ENCODE measurements at places on chromosomes 16 and 17. TPM values are rescaled to one million over a fixed set of nuclear protein-coding genes. Genes with fewer than 3 reads are reported as not detected.
A peak's percentile ranks its signal among the peaks of the same experiment; 100 is the strongest.

DNA sequence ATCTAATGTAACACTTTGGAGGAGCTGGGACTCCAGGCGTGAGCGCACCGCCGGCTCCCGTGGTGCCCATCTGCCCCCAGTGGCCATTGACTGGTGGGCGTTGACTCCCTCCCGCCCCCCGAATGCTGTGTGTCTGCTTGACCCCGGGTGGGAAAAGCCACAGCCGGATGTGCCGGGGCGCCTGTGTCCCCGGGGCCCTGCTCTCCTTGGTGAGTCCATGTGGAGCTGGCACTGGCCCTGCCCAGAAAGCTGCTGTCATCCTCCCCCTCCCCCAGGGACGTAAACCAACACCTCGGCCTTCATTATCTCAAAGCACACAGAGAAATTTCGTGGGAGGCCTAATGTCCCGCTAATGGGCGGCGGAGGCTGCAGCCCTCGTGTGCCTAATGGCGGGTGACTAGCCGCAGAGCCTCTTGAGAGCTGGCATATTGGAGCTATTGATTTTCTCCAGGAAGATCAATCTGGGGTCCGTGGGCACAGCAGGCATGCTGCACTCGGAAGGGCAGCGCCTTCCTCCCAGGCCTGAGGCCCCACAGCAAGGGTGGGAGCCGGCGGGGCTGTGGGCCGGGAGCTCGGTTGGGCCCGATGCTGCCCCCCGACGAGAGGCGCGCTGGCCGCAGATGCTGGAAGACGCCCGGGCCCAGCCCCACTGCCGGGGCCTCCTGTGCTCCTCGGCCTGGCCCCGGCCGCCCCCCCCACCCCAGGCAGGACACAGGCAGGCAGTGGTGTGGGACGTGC, 4.0 kb upstream of the PERCC1 start:
- no peak for ATAC-seq

DNA sequence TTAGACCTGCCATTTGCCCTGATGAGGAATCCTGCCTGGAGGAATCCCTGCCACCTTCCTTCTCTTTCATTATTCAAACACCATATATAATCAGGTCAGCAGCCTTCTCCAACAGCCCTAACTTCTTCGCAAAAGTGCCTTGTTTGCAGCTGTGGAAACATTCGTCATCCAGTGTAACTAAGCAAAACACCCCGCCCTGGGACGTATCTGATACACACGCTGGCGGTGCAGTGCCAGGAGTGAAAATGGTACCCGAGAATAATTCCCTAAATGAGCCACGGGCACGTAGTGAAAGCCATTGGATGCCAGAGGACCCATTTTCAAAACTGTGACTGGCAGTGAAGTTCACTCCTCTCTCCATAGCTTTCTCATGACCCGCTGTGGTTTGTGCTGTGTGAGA, 73.7 kb downstream of the IRX3 start:
- ATAC-seq: no peak

DNA sequence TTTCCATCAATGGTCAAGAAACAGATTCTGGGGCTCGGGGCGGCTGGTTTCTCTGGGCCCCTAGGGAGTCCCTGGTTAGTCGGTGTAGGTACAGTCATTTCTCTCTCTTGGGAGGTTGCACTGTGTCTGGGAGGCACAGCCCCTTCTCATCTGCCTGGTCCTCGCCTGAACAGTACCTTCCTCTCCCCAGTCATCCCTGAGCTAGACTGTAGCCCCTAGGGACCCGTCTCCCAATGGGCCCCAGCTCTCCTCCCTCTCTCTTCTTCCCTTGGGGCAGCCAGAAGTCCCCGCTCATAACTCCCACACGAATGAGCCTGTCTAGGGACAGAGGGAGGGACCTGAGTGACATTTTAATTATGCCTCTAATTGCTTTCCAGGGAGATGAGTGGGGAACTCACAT, 20.2 kb upstream of the CPSF4L start:
- ATAC-seq: no peak

DNA sequence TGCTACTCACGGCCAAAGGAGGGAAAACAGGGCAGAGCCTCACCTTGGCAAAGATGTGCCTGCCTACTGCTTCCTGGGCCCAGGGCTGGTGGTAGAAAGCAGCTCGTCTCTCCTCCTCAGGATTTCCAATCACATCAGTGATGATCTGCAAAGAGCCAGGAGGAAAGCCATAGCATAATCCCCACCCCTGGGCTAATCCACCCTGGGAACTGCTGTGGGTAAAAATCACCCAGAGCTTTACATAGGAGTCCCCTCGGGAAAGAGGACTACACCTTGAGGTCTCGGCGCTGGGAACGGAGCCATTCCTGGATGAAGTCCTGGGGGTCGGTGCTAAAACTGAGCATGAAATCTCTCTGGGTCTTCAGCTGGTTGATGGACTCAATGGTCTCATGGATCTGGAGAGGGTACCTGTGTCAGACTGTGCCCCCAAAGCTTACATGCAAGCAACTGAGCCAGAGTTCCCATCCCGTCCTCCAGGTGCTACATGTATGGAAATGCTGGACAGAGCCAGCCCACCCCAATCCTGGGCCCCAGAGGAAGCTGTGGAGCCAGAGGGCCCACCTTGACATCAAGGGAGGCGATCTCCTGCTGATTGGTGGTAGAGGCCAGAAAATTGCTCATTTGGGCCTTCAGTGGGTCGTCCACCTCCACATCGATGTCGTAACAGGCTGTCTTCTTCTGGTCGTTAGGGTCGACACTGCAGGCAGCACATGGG, 5.7 kb upstream of the FTSJ3 start:
- no peak for ATAC-seq

- ATAC-seq: no peak
These were observed 304.7 kb downstream of the XYLT1 start for GRCh38 chr16:17166095-17166494.

DNA sequence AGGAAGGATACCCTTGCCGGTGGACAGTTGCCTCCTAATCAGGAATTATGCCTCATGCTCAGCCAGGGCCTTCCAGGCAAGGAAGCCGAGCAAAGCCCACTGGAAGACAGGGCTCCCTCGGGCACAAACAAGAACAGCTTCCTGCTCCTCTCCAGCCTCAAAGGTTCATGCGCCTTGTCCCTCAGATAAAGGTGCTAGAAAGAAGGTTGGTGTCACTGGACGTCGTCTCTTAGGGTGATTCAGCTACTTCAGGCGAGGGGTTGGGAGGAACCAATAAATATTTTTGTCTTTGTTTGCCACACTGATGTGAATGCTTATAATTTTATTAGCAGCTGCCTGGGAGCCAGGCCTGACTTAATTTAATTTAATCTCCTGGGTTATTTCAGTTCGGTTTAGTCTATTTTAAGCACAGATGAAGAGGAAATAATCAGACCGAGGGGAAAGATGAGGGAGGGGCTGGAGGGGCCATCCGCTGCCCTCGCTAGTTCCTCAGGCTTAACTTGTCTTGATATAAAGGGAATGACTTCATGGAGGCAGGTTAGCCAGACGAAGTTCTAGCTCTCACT, 171.8 kb upstream of the CACNG5 start:
- no peak for ATAC-seq

GRCh38 chr16:89952551-89952950, 4.0 kb downstream of the DEF8 start:
- ATAC-seq: no peak

- ATAC-seq: no peak
These were observed 33.3 kb downstream of the TRIM25 start for GRCh38 chr17:56880571-56880970.

DNA sequence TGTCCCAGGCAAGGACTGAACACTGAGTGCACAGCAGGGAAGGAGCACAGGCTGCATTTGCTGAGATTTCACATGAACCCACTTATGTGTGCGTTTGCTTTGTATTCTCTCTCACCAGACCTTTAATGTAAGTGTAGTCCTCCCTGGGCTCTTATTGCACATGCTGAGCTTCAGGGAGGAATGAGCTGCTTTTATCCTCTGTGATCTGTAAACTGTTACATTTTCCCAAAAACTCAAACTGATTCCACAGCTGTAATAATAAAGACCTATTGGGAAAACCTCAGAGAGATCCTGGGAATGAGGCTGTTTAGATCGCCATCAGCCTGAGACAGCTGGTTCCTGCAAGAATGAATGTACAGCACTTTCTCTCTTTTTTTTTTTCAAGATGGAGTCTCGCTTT, 53.6 kb upstream of the ADORA2B start:
- ATAC-seq: no peak

- no peak for ATAC-seq
These were observed 547 bp downstream of the RAB26 start for GRCh38 chr16:2148714-2149629.

- ATAC-seq: no peak
These were observed 151.6 kb downstream of the FTO start for GRCh38 chr16:53855511-53855910.

DNA sequence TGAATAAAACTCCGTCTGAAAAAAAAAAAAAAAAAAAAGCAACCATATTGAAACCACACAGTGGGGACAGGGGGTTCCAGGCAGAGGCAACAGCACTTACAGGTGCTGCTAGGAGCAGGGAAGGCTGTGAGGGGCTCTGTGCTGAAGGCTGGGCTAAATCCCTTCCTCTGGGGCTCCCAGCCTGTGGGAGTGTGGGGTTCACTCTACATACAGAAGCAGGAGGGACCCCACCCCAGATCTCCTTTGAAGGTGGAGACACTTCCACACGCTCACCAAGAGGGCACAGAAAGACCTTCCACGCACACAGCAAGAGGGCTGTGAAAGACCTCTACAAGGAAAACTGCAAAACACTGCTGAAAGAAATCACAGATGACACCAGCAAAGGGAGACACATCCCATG, 53.9 kb downstream of the USP22 start:
- no peak for ATAC-seq

- ATAC-seq: no peak
These were observed 13.6 kb upstream of the ARL4D start for GRCh38 chr17:43385046-43385831.

DNA sequence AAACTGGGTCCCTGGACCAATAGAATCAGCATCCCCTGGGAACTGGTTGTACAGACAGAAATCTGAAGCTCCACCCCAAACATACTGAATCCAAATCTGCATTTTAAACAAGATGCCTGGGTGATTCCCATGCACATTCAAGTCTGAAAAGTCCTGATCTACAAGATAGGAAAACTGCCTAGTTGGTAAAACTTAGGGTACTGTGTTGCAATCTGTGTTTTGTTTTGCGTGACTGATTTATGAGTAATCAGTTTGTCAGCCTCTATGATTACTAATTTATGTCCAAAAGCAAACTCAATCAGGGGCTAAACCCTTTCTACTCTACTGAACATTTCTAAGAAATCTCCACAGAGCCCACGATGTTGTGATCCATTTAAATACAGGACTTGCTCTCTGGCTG, 103.8 kb downstream of the YPEL2 start:
- peak; percentile 53 for ATAC-seq

GRCh38 chr16:47359478-47359877, 101.4 kb downstream of the ITFG1 start:
- no peak for ATAC-seq

DNA sequence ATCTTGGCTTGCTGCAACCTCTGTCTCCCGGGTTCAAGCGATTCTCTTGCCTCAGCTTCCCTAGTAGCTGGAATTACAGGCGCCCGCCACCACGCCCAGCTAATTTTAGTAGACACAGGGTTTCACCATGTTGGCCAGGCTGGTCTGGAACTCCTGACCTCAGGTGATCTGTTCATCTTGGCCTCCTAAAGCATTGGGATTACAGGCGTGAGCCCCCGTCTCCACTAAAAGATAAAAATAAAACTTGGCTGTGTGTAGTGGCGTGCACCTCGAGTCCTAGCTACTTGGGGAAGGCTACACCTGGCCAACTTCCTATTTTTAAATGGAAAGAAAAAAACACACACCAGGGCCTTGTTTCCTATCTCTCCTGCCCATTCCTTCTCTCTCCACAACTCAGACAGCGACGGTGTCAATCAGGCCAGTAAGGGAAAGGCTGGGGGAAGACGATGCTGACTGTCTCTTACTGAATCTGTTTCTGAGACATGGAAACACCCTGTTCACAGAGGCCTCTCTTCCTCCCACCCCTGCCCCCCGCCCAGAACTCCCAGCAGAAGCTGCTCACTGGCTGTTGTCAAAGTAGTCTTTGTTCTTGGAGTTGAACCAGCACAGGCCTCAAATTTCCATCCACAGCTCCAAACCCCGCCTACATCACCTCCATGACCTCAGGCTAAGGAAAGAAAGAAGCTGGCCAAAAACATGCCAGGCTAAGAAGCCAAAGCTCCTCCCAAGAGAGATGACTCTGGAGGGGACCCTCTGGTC, 96.6 kb downstream of the NXN start:
- peak; percentile 43 for ATAC-seq

- peak; percentile 87 for ATAC-seq
These were observed 6.3 kb downstream of the CCDC102A start for GRCh38 chr16:57530104-57530521.

DNA sequence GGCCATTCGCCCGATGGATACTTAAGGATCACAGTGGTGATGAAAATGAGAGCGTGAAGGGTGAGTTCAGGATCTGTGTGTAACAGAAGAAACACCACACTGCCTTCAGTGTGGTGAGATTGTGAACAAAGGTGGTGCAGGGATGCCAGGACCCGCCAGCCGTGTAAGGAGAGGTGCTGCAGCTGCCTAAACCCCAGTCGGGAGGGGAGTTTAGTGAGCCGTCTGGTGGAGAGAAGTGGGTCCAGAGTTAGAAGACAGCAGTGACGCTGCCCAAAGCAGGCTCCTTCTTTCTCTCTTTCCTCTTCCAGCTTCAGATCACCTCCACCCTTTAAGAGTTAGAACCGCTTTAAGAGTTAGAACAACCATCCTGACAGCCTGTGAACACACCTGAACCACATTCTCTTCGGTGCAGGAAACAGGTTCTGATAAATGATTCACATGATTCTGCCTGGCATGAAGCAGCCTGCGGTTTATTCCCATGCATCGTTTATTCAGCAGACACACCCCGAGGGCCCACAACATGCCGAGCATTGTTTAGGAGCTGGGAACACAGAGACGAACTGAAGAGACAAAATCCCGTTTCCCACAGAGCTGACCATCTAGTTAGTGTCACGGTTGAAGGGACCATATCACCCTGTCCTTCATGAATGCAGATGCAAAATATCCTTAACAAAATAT, 84.0 kb upstream of the DNAH17 start:
- ATAC-seq: no peak

GRCh38 chr17:54836723-54837462, 63.8 kb upstream of the TOM1L1 start:
- no peak for ATAC-seq

DNA sequence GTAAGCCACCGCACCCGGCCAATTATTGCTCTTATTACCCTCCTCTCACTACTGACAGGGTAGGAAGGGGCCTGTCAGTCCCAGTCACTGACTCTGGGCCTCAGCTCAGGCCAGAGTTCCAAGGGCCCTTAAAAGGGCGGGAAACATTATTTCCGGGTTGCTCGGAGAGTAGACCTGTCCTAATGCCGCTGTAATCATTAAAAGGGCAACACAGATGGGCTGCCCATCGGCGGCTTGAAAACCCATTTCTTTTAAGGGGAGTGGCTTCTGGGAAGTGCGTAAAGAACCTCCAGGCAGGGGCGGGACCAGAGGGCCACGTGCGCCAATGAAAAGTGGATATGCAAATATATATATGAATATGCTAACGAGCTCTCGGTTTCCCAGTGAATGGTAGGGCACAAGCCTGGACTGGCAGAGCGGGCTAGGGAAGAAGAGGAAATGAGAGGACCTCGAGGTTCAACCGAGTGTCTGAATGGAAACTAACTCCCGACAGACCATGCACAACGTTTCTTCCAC, 26.6 kb downstream of the PIPOX start:
- no peak for ATAC-seq

The ST6GALNAC2 gene
- 27.1 TPM for total RNA-seq

The STX1B gene
- 0.54 TPM for total RNA-seq

The APOBR gene
- total RNA-seq: 1.4 TPM

The LPCAT2 gene
- 8.0 TPM for total RNA-seq

The B3GNT9 gene
- 25.2 TPM for total RNA-seq
